AG08395 (cell line): ENCODE measurements at places on chromosomes 11 and 22.

DNA sequence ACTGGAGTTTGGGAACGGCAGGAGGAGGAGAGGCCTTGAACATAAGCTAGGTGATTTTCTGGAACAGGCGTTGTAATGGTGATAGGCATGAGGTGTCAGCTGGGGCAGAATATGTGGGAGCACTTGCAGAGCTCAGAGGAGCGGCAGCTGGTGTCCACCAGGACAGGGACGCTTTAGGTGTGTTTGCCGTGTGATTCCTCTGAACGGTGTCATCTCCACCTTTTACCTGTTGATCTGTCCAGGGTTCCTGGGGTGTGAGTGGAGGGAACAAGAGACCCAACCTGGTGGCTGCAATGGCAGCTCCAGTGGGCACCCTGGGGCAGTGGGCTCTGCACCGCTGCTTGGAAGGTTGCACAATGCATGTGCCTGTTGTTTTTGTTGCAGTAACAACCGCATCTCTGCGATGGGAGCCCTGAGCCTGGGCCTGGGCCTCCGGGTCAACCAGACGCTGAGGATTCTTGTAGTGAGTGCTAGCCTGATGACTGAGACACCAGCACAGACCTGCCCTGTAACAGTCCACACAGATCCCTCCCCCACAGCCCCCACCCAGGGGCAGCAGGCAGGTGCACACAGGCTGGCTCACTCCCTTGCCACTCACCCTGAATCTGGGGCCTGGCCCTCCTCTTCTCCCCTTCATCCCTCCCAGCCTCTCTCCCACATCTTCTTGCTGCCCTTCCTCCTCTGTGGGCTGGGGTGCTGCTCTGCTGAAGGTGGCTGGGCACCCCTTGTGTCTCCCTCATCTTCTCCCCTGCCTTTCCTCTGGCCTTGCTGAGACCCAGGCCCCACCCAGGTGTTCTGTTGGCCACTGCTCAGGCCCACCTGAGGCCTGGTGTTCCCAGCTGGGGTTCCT, 9.2 kb downstream of the LRRC74B start:
- DNase-seq = no peak

DNA sequence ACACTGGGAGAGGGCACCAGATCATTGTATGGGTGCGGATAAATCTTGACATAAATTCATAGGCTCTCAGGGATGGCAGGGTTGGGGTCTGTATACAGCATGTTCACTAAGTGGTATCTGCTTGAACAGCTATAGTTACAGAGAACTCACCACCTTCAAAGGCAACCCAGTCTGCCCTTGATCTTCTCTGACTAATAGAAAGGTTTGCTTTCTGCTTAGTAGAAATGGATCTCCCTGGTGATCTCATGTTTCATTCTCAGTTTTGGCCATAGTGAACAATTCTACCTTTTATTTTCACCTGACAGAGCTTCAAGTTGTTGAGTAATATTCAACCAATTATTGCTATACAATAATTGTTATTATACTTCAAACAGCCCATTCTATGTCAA, 32.4 kb downstream of the CNTF start:
- no peak for DNase-seq

- no peak for DNase-seq
Observed at GRCh38 chr11:109147726-109148125, 274.3 kb upstream of the C11orf87 start.

GRCh38 chr11:126281666-126282175, 1.2 kb upstream of the TIRAP start:
- no peak for DNase-seq

DNA sequence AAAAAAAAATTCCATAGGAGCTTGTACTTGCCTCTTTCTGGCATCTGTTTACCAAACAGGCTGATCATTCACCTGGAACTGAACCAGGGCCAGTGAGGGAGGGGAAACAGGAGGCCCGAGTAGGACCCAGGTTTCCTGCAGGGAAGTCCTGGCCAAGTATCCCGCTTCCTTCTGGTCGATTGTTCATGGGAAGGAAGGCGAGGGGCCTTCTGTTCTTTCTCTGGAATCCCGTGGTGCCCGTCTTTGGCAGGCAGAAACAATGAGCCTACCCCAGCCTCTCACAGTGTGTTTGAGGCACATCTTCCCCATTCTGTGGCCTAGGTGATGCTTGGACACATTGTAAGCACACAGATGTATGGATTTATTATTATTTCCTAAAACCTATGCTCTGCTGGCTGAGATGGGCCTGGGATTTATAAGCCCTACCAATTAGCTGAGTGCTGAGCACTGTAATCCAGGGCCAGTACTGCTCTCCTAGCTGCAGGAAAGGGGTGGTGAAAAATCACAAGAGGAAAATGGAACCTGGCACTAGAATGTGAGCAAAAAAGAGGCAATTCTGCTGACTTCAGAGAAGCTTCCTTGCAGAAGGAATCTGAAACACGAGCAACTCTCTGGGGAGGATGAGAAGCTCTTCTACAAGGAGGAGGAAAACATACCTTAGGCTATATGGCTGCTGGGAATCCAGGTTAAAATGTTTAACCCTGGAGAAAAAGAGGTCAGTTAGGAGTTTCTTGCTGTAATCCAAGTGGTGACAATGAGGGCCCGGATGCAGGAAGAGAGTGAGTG, 53.5 kb downstream of the PRR5L start:
- no peak for DNase-seq

DNA sequence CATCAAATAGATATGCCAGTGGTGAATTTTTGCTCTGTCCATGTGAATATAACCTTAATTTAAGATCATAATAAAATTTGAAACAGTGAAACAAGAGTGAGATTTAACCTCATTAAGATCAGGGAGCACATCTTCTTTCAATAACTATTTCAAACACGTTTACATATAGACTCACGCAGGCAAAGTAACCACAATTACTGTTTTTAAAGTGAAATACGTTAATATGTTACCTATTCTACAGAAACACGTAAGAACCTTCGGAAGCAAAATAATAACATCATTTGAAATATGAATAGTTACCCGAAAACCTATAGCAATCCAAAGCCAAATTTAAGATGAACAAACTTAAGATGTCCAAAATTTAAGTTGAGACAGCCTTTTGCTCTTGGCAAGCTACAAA, 136.2 kb upstream of the ZC3H12C start:
- no peak for DNase-seq

- peak; percentile 19 for DNase-seq
Observed at GRCh38 chr11:62479631-62480201, 60.9 kb downstream of the SCGB1A1 start.

GRCh38 chr11:55966391-55966790, 3.4 kb downstream of the OR10AG1 start:
- DNase-seq = no peak

DNA sequence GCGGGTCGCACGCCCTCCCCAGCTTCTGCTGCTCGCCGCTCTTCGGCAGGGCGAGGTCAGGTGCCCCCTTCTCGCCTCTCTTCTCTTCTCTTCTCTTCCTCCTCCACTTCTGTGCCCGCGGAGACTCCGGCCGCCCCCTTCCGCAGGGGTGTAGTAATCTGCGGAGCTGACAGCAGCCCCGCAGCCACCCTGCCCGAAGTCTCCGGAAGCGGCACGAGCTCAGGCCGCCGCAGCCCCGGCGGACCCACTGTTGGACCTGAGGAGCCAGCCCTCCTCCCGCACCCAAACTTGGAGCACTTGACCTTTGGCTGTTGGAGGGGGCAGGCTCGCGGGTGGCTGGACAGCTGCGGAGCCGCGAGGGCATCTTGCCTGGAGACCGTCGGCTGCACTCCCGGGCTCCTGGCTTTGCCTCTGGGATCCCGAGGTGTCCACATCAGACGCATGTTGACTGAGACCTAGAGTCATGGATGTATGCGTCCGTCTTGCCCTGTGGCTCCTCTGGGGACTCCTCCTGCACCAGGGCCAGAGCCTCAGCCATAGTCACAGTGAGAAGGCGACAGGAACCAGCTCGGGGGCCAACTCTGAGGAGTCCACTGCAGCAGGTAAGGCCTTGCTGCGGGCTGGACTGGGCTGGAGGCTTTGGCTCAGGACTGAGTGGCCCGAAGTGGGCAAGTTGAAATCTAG, 486 bp downstream of the STIM1 start:
- DNase-seq = no peak

- no peak for DNase-seq
Observed at GRCh38 chr22:43150731-43151206, 590 bp upstream of the TSPO start.

DNA sequence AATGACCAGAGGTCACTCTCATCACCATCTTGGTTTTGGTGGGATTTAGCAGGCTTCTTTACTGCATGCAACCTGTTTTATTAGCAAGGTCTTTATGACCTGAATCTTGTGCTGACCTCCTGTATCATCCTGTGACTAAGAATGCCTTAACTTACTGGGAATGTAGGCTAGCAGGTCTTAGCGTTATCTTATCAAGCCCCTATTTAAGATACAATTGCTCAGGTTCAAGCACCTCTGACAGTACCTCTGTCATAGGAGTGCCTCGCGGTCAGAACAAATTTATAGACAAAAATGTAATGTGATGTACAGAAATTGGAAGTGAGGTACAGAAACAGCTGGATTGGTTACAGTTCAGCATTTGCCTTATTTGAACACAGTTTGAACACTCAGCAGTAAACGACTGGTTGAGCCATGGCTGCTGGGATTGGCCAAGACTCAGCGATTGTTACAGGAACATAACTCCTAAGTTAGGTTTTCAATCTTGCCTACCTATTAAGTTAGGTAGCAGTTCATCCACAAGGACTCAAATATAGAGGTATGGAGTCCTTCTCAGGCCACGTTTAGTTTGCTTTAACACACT, 16.1 kb upstream of the TMEM123 start:
- no peak for DNase-seq

DNA sequence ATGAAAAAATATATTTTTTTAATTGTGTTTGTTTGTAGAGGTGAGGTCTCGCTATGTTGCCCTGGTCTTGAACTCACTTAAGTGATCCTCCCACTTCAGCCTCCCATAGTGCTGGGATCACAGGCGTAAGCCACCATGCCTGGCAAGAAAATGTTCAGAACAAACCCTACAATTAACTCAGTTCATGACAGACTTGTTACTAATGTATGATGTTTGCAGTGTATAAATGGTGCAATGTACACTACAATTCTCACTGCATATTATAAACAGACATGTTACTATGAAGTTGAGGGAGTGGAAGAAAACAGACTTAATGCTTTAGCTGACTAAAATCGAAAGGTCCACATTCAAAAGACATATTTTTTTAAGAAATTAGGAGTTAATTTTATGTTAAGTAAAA, 59.0 kb downstream of the SIK3 start:
- DNase-seq = no peak

DNA sequence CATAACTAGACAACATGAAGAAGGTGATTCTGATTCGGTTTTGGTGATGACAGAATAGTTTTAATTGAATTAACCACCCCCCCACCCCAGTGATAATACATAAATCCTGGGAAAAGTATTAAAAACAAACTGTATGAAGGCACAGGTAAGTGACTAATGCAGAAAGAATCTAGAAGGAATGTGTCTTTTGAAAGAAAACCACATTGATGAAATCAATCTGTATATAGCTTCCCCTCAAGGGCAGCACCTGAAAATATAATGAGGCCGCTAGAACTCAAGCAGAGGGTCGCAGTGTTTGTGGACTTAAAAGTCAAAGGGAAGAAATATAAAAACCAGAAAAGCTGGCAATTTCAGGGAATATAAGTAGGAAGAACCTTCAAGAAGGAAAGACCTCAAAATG, 580.5 kb upstream of the CHORDC1 start:
- no peak for DNase-seq

- DNase-seq = peak; percentile 91
Observed at GRCh38 chr11:11973361-11973800, 35.0 kb downstream of the DKK3 start.

DNA sequence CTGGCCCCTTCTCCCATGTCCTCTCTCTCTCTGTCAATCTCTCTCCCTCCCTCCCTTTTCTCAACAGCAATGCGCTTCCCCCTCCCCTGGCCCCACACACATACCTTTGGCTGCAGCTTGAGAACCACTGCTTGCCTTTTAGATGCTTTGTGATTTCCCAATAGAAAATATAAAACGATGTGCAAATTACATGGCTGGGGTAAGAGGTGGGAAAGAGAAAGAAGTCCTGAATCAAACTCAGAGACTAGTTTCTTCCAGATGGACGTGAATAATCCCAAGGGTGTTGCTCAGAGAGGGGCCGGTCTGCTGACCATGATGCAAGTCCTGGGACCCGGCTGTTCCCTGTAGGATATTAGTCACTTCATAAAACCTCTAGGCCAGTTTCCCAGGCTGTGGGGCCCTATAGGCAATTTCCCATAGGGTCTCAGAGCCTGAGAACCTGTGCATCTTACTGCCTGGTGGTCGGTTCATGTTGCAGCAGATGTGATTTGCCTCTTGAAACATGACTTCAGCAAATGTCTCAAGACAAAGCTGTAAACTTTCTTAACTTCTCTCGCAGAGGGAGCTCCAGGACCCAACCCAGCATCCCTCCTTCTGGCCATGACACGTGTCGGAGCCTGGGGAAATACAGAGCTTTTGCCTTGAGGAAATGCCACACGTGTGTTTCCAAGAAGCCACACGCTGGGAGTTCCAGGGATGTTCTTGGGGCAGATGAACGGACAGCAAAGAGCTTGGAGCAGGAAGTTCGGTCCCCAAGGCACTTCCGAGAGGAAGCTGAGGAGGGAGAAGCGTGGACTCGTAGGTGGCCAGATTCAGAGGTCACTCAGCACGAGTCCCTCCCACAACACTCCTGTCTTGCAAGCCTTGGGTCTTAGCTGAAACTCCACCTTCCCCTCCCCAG, 34.5 kb upstream of the ETS1 start:
- peak; percentile 93 for DNase-seq

DNA sequence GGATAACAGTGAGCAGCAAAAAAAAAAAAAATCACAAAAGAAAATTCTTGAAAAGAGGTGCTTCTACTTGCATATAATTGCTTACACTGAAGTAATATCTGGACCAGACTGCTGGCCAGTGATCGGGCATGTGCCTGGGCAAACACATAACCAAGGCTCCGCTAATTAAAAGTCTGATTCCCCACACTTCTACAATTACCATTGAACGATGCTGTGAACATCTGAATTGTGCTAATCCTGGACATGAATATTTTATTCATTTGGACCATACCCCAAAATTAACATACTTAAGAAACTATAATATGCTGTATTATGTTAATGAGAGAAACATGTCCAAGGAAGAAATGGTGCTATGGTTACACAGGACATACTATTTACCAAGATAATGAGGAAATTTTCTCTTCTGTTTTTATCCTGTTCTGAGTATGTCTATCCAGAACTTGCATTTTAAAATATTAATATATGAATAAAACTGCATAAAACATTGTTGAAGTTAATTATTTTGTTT, 69.8 kb downstream of the LRRC4C start:
- no peak for DNase-seq

- no peak for DNase-seq
Observed at GRCh38 chr11:11400635-11401232, 47.7 kb upstream of the CSNK2A3 start.

- no peak for DNase-seq
Observed at GRCh38 chr11:32429477-32429876, 5.9 kb downstream of the WT1 start.
